ENCODE measurements at places on chromosomes 12 and 14.
A peak's percentile ranks its signal among the peaks of the same experiment; 100 is the strongest.

GRCh38 chr12:102061096-102061559 is 663 bp downstream of the WASHC3 start:
- DNase-seq = no peak

DNA sequence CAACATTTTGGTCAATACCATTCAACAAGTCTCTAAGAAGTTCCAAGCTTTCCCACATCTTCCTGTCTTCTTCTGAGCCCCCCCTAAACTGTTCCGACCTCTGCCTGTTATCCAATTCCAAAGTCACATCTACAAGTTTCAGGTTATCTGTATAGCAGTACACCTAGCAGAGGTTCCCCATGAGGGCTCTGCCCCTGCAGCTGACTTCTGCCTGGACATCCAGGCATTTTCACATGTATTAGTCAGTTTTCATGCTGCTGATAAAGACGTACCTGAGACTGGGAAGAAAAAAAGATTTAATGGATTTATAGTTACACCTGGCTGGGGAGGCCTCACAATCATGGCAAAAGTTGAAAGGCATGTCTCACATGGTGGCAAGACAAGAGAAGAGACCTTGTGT is 10.2 kb upstream of the PLA2G1B start:
- DNase-seq = no peak

GRCh38 chr12:39036105-39036504 is 130.7 kb upstream of the CPNE8 start:
- DNase-seq = no peak

DNA sequence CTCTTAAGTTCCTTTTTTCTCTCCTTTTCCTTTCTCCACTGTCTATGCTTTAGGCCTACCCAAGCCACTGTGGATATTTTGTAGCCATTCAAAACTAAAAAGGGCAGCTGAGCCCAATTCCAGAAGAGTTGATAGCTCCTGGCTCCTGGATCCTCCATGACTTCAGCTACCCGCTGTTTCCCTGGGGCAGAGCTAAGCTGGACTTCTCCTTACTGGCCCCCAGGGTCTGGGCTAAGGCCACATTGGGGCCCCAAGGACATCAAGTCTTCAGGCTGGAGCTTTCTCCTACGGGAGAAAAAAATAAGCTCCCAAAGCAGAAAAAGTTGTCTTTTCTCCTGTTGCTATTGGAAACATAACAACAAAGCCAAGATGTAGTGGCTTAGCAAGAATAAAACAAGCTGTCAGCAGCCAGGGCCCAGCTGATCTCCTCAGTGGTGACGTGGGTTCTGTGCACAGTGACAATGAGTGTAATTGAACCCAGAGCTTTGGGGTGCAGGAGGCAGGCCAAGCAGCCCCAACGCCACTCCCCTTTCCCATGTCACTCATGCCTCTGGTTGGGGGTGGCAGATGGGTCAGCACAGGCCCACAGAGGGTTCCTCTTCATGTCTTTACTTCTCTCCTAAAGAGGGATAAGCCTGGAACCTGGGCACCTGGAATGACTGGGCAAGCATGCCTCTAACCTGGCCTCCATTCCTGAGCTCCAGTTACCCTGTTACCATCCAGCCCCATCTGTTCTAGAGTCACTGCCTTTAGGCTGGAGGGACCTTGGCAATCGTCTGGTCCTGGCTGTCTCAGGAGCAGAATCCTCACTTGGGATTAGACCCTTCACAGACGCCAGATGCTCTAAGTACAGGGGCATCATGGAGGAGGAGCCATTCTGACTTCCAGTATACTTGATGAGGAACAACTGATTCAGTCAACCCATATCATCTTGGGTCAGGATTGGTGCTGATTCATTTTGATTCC is 171.2 kb downstream of the ZFP36L1 start:
- no peak for DNase-seq

GRCh38 chr14:41782511-41782910 is 175.8 kb downstream of the LRFN5 start:
- no peak for DNase-seq

- no peak for DNase-seq
These were observed 50.9 kb upstream of the E2F7 start for GRCh38 chr12:77116277-77116676.

GRCh38 chr14:81164167-81164774 is 56.5 kb downstream of the GTF2A1 start:
- peak; percentile 10 for DNase-seq

GRCh38 chr12:16568873-16569272 is 37.1 kb downstream of the LMO3 start:
- no peak for DNase-seq

GRCh38 chr14:101619484-101619883 is 58.2 kb downstream of the DIO3 start:
- DNase-seq = no peak

GRCh38 chr12:115413626-115414025 is 729.7 kb upstream of the TBX3 start:
- DNase-seq = no peak
